ENCODE measurements at places on chromosomes 7 and 10.
A peak's percentile ranks its signal among the peaks of the same experiment; 100 is the strongest.

DNA sequence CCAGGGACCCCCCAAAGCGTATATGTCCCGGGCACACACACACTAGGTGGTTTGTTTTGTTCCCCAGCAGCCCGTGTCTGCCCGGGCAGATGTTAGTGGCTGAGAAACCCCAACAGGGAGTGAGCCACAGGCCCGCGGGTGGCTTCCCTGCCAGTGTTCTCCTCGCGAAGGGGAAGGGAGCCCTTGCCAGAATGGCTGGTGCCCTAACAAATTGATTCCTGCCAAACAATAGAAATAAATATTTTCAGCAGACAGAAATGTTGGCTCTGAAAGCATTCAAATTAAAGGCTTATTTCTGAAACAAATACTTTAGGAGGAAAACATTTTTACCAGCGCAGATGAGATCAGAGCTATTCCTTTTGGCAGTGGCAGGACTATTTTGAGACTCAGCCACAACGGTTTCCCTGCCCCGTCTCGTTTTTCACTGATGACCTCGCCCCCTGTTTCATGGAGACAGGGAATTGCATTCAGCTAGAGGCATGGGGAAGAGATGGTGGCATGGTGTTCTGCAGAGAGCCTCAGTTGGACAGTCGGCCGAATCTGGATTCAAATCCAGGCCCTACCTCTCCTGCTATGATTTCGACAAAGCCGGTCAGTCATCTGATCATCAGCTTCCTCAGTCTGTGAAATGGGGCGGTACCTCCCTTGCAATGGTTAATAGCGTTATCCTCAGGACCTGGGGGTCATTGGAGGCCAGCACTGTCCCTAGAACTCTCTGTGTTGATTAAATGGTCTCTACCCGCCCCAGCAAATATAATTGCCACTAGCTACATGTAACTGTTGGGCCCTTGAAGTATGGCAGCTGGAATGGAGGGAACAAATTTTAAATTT lies 84.5 kb downstream of the CUX1 start:
- H3K36me3 ChIP-seq = no peaks in the 10 kb centered on the region
- H3K4me3 ChIP-seq = no peak overlapping the region
- H3K27ac ChIP-seq = no peak overlapping the region
- no peaks in the 10 kb centered on the region for H3K27me3 ChIP-seq

DNA sequence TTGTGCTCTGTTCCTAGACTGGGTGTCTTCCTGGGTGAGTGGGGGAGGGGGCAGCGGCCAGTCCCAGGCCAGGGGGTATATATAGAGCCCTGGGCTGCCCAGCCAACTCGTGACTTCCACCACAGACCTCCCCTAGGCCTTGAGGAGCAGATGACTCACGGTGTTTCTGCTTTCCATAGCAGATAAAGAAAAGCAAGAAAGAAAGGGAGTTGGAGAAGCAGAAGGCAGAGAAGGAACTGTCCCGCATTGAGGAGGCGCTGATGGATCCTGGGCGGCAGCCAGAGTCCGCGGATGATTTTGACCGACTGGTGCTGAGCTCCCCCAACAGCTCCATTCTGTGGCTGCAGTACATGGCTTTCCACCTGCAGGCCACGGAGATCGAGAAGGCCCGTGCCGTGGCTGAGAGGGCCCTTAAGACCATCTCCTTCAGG lies 10.1 kb downstream of the CALHM2 start:
- H3K4me3 ChIP-seq = no peak overlapping the region
- no peaks in the 10 kb centered on the region for H3K4me1 ChIP-seq

- peaks cover 5% of the 10 kb centered on the region for H3K4me1 ChIP-seq
- H3K36me3 ChIP-seq = peaks cover 6% of the 10 kb centered on the region
- no peak for DNase-seq
- peak overlapping the region; percentile 90 for H3K27ac ChIP-seq
Measured at GRCh38 chr10:96646301-96646700, 59.5 kb upstream of the TM9SF3 start.

- H3K4me3 ChIP-seq = no peak overlapping the region
- no peak for DNase-seq
- no peak overlapping the region for H3K27ac ChIP-seq
- no peaks in the 10 kb centered on the region for H3K27me3 ChIP-seq
- H3K4me1 ChIP-seq = no peaks in the 10 kb centered on the region
Measured at GRCh38 chr10:52703898-52704297, 68.7 kb downstream of the MBL2 start.

DNA sequence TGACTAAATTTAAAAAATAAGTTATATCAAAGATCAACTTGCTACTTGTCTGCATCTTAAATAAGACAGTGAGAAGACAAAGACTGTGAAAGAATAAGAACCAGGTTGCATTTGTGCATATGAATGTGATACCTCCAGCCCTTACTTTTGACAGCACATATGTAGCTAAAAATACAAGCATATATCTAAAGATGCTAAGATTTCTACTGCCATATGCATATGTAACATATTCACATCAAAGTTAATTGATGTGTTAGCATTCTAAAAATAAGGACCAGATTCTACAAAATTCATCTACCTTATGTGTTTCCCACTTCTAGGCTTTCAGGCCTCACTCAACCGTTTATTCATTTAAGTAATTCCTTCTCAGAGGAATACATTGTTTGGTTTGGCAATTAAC lies 1120.3 kb upstream of the LRRTM3 start:
- H3K4me3 ChIP-seq = no peak overlapping the region
- DNase-seq = no peak
- no peaks in the 10 kb centered on the region for H3K27me3 ChIP-seq
- no peaks in the 10 kb centered on the region for H3K4me1 ChIP-seq
- H3K36me3 ChIP-seq = no peaks in the 10 kb centered on the region

- DNase-seq = no peak
- H3K4me1 ChIP-seq = no peaks in the 10 kb centered on the region
- H3K4me3 ChIP-seq = no peak overlapping the region
- H3K36me3 ChIP-seq = no peaks in the 10 kb centered on the region
- no peak overlapping the region for H3K27ac ChIP-seq
Measured at GRCh38 chr10:115525141-115525540, 432.0 kb downstream of the ATRNL1 start.

DNA sequence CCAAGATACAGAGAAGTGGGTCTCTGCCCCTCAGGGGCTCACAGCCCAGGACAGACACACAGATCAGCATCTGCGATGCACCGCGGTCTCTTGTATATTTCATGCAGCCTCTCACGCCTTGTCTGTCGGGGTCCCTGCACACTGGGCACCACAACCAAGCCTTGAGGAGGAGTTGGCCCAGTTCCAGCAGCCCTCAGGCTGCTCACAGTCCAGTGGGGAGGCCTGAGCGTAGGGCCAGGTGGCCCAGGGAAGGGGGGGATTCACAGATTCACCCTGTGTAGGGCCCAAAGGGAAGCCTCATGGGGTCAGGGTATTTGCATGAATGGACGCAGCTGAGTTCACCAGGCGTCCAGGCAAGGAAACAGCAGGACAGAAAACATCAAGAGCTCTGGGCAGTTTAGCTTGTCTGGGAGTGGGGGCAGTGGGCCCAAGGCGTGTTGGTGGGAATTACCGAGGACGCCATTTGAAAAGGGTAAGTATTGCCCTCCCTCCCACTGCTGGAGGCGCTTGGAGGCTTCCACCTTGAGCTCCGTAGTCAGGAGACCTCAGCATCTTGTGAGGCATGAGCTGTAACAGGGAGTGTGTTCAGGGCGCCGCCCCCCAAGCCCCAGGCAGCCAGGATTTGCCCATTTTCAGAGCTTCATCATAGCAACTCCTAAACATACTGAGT lies 129.1 kb upstream of the CHST15 start:
- H3K27me3 ChIP-seq = no peaks in the 10 kb centered on the region
- H3K36me3 ChIP-seq = no peaks in the 10 kb centered on the region
- H3K4me3 ChIP-seq = no peak overlapping the region
- no peak for DNase-seq
- H3K27ac ChIP-seq = no peak overlapping the region

DNA sequence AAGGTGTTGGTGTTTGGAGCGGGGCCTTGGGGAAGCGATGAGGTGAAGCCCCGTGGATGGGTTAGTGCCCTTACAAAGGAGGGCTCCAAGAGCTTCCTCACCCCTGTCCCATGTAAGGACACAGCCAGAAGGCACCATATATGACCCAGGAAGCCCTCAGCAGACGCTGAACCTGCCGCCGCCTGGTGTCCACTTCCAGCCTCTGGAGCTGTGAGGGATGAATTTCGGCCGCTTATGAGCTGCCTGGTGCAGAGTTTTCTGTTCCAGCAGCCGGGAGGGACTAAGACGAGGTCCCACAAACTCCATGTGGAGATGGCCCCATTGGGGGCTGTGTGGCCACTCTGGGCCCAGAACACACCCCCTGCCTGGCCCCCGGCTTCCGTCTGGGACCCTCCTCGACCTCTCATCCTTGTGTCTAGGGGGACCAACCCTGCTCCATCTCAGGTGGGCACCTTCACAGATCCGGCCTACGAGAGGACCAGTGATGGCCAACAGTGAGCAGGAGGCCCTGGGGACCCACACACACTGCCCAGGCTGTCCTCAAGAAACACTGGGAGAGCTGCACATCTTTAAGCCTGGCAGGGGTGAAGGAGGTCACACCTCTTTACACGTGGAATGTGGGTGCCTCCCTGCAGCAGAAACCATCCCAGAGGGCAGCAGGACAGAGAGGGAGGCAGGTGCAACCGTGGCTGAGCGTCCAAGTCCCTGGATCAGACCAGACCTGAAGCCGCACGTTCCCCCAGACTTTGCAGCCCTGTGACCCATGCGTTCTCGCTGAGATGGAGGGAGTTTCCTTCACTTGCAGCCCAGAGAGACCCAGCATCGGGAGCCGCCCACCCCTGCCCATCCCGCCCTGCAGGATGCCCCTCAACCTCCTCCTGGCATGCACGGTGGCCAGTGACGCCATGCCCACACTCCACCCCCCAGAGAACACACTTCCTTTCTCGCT lies 96.1 kb downstream of the PDGFA start:
- no peaks in the 10 kb centered on the region for H3K27me3 ChIP-seq
- DNase-seq = no peak
- H3K27ac ChIP-seq = no peak overlapping the region
- no peaks in the 10 kb centered on the region for H3K4me1 ChIP-seq

DNA sequence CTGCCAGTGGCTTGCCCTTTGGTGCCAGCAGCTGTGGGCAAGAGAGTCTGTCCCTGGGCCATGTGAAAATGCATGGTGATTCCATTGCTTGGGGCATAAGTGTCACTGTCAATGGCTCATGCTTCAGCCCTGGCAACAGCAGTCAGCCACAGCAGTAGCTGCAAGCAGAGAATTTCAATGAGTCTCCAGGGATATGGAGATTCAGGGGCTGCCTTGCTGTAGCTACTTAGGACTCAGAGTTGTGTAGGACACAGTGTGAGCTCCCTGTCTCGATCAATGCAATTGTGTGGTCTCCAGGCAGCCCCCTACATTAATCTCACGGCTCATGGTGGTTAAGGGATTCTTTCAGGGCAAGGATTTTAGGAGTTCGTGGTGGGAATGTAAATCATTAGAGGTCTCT lies 126.3 kb upstream of the STARD3NL start:
- H3K27ac ChIP-seq = no peak overlapping the region
- H3K4me3 ChIP-seq = no peak overlapping the region
- no peaks in the 10 kb centered on the region for H3K36me3 ChIP-seq
- H3K27me3 ChIP-seq = no peaks in the 10 kb centered on the region
